Hippocampal formation (tissue), 2 donors: ENCODE measurements at places on chromosomes 4 and X.

DNA sequence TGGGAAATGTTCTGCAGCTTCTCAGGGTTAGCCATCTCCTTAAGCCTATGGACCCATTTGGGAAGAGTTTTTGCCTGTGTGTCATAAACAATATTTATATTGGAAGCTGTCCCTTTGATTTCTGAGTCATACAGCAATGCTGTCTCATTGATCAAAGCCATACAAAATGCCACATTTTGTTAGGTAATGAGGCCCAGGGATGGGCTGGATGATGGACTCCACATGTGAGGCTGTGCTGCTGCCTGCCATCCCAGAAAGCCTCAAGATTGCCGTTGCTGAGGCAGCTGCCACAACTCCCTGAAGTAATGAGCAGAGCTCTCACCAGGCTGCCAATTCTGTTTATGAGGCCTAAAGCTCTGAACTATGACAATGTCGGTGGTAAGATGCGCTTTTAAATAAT is 12.2 kb upstream of the GJB1 start:
- no peak for DNase-seq

- DNase-seq: no peak
Measured at GRCh38 chr4:176376032-176376614, 56.4 kb downstream of the SPCS3 start.

- no peak for DNase-seq
Measured at GRCh38 chr4:10303291-10303690, 153.9 kb downstream of the ZNF518B start.

DNA sequence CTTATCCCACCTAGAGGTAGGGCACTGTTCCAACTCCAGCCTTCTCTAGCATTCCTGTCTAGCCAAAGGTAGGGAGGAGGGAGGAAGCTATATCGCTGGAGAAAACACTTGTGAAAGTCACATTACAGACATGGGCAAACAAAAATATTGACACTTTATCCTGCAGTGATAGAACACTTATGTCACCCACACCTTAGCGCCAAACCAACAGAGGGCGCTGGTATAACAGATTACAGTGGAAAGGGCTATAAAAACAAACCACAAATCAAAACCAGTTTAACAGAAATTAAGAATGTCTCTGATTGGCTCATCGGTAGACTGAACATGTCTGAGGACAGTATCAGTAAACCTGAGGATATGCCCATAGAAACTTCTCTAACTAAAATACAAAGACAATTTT is 451.3 kb downstream of the TLL1 start:
- DNase-seq: no peak

DNA sequence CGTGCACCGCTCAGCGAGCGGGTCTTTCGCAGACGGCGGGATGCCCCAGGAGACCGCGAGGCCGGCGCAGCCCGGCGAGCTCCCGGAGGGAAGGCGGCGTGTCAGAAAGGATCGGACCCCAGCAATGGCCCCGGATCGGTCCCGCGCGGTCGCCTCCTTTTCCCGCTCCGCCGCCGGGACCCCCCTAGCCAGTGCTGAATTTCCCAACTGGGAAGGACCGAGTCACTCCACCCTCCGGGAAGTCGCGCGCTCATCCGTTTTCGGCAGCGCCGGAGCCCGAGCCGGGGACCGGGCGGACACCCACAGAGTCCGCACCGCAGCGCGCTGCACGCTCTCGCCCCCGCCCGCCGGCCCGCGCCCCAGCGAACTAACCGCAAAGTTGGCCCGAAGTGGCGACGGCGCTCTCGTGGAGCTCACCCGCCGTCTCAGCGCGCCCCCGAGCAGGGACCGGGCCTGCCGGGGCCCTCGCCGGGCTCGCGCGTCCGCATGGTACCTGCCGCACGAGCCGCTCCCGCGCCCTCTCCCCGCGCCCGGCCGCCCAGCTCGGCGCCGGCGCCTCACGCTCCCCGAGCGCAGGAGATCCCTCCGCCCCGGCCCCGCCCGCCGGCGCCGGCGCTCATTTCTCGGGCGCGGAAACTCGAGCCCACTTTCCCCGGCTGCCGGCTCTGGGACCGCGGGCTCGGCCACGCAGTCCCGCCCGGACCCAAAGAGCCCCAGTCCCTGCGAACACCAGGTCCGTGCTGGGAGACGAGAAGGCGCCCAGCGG is at the start of gene FAT1:
Gene FAT1, minus strand, starts transcription at position 565 of the 766 bp plus-strand sequence. CDS start 14,029 bp downstream, outside the sequence.
- DNase-seq: no peak

DNA sequence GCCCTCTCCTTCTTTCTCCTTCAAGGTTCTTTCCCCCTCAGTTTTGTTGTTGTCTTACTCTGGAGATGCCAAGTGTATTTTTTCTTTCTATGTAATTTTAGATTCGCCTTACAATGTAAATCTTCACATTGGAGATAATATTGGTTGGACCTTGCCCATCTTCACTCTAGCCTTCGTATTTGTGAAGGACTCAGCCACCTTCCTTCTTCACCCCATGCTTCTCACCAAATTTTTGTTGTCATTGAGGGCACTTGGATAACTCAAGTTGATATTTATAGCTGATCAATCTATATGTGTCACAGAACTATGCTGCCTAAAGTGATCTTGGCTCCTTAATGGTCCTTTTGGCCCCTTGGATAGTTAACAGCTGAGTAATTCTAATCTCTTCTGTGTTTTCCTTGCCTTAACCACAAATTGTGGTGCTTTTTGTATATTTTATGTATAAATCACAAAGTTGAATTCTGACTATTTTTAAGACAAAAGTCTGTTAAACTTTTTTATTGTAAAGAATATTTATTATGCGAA is 6.5 kb downstream of the SPRY1 start:
- no peak for DNase-seq

- DNase-seq: no peak
Measured at GRCh38 chrX:41381685-41382084, 47.7 kb downstream of the DDX3X start.

GRCh38 chr4:165542476-165542875 is 163.7 kb downstream of the CPE start:
- DNase-seq: no peak

DNA sequence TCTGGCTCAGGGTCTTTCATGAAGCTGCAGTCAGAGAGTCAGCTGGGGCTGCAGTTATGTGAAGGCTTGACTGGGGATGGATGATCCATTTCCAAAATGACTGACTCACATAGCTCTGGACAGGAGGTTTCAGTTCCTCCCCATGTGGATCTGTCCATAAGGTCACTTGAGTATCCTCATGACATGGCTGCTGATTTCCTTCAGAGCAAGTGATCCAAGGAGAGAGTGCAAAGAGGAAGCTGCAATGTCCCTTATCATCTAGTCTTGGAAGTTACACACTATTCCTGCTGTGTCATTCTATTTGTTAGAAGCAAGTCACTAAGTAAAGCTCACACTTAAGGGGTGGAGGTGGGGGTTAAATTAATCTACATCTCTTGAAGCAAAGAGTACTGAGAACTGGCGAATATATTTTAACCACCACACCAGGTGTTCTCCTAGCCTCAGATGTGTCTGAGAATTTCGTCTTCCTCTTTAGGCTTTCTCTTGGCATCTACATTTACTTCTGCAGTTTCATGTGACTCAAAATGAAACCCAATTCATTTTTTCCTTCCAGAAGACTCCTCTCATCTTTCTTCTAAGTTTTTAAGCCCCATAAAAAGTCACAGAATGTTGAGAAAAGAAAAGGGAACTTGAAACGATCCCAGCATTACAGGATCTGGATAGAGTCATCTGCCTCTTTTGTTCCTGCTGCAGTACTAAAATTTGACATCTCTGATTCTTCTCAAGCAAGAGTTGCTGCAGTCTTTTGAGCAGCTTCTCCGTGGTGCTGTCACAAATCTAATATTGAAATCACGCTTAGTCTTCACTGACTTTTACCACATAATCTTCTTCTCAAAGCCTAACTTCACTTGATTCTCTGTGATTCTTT is 3.8 kb upstream of the GRPR start:
- no peak for DNase-seq

DNA sequence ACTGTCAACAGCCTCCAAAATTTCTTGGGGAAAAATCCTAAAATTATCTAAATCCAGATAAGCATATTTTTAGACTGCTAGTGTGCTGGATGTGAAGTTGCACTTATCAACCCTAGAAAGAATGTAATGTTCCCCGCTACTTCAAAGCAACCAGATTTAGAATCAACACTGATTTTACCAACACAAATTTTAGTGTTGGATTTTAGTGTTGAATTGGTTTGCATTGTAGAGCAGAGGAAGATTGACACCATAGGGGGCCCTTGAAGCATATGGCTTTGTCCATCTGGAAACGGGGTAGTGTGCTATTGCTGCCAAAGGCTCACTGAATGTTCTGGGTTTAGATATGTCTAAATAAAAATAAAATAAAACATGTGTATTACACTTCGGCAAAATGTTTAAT is 126.3 kb upstream of the EMCN start:
- DNase-seq: no peak

DNA sequence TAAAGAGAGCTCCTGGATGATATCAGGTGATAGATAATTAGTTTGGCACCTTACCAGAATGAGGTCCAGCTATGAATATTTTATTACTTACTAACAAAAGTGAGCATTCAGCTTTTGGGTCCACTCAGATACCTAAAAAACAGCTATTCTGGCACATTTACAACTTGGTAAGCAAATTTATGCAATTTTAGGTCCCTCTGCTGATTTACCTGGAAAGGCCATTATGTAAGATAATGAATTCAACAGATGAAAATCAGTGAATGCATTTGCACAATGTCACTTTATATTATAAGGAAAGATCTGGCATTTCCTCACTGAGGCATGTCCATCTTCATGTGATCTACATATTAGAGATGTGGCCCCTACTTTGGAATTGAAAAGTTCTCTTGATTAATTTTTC is 517.0 kb downstream of the SPRY1 start:
- no peak for DNase-seq

DNA sequence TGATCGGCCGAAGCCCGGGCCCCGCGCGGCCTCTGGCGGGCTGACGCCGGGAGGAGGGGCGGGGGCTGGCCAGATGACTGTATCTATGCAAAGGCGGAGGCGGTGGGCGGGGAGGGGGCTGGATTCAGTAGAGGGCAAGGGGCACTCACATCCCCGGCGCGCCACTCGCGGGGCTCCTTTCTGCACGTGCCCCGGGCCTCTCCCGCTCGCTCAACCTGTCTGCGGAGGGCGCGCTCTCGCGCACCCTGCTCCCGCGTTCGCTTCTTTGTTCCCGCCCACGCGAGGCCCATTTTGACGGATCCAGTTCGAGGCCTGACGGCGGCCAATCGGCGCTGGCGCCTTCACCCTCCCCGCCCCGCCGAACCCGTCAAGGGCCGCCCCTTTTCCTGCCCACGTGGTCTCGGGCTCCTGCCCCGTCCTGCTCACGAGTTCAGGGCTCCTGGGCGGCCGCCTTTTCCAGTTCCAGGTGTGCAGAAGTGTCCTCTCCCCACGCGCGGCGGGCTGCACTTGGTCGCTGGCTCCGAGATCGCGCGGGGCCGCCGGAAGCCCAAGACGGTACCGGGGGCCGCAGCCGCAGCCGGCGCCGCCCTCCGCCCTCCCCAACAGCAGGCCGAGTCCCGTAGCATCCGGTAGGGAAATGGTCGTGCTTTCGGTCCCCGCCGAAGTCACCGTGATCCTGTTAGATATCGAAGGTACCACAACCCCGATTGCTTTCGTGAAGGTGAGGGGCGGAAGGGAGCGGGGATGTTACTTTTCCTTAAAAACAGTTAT is at the start of the genes ENOPH1 and HNRNPDL:
Gene ENOPH1, plus strand, starts transcription at position 398 of the 771 bp plus-strand sequence. Its CDS starts 240 bp downstream, at position 638.
Gene HNRNPDL, minus strand, starts transcription at position 270 of the 771 bp plus-strand sequence. CDS start 772 bp downstream, outside the sequence.
- peak; percentile 95 for DNase-seq

- no peak for DNase-seq
Measured at GRCh38 chr4:30256116-30256832, 463.9 kb upstream of the PCDH7 start.

DNA sequence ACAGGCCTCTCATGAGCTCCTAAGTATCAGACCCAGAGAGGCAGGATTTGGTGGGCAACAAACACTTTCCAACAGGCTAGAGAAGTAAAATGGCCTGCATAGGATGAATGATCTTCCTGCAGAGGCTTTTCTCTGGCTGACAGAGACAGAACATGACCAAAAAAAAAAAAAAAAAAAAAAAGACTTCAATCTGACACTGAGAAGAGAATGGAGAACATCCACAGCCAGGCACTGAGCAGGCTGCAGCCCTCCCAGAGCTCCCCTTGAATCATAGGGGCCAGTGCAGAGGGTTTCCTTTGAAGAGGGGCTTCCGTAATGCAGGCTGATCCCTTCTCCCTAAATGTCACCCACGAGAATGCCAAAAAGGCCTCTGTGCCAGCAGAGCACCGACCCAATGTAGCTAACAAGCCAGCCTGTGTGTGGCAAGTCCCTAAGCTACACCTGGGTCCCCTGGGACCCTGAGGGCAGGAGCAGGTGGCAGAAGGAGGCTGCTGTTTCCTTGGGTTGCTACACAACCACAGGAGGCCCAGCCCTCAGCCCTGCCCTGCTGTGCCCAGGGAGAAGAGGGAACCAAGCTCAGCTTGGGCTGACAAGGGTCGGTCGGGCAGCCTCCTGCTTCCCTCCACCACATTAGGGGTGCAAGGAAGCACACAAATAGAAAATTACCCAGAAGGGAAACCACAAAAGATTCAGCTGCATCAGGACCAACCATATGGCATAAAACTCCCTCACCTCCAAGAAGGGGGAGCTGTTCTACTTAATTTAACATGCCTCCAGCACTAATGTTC is 55.6 kb downstream of the MAP7D2 start:
- DNase-seq: no peak

- no peak for DNase-seq
Measured at GRCh38 chr4:11297627-11298026, 131.1 kb downstream of the HS3ST1 start.

- no peak for DNase-seq
Measured at GRCh38 chrX:19373351-19373891, 29.7 kb downstream of the PDHA1 start.

DNA sequence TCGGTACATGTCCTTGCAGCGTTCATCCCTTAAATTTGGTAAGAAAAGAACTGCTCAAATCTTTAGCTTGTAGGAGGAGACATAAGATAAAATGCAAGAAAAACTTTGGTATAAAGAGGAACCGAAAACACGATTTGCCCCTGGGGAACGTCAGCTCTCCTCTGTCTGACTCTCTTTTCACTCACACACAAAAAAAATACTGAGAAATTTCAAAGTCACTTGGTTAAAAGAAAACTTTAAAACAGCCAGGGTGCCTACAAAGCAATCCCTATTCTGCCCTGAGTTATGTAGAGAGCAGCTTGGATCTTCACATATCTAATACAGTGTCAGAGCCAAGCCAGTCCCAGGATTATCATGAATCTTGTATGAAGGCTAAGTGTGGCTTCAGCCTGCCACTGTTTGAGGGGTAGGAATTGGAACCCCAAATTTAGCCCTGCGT is 248.5 kb upstream of the CXXC4 start:
- DNase-seq: no peak

DNA sequence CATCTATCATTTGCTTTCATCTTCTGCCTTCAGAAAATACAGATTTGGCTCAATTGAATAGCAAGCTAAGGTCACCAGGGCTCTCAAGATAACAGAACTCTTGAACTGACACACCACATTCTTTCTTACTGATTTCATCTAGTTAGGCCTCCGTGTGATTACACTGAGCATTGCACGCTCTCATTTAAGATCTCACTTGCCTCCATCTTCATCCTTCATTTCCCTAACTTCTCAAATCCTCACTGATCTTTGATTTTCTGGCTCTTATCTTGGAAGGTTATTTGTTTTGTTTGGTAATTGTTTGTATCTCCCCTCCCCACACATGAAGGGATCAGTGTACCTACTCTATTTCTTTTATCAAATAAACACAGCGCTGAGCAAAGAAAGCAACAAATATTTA is 47.7 kb downstream of the MANBA start:
- no peak for DNase-seq

GRCh38 chr4:175758050-175759024 is 53.7 kb downstream of the GPM6A start:
- DNase-seq: no peak

- no peak for DNase-seq
Measured at GRCh38 chrX:75273483-75273882, 402 bp upstream of the UPRT start.

GRCh38 chr4:151604238-151604637 is 156.6 kb downstream of the GATB start:
- no peak for DNase-seq
